ENCODE measurements at places on chromosomes 2 and 18.

- no peak for DNase-seq
These were observed 108.8 kb downstream of the TWIST2 start for GRCh38 chr2:238956676-238957075.

DNA sequence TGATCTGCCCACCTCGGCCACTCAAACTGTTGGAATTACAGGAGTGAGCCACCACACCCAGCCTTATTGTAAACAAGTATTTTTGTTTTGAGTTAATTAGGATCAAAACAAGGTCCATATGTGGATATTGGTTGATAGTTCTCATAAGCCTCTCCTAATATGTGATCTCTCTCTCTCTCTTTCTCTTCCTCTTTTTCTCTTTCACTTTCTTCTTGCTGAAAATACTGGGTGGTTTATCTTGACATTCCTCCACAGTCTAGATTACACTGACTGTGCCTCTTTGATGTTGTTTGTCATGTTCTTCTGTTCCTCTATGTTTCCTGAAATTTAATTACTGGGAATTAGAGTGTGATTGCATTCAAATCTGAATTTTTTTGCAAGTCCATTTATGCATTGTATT lies 547.5 kb upstream of the NRXN1 start:
- no peak for DNase-seq

- DNase-seq = no peak
These were observed 368.9 kb upstream of the TNP1 start for GRCh38 chr2:217228732-217229131.

- DNase-seq = no peak
These were observed 104.8 kb upstream of the CYP1B1 start for GRCh38 chr2:38180754-38181153.

GRCh38 chr2:138373993-138374408 lies 127.6 kb upstream of the SPOPL start:
- no peak for DNase-seq
